ENCODE measurements at places on chromosomes 6 and 20.

- no peak for DNase-seq
These were observed 130.7 kb downstream of the LRFN2 start for GRCh38 chr6:40456390-40457013.

- no peak for DNase-seq
These were observed 37.4 kb downstream of the PLAGL1 start for GRCh38 chr6:143970456-143971218.

DNA sequence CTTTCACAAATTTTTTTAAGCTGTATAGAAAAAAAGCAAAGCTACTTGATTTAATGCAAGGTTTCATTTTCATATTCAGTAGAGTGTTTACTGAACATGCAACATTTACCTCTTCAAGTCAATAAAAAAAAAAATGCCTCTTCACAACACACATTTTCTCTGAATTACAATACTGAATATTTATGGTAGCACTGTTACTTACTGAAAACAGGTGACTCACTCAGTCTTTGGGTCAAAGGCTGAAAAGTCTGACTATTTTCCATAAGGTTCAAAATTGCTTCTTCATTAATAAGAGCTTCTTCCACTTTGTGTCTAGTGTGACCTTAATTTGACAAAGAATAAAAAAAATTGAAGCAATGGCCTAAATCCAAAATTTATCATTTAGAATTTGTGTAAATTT is 101.9 kb downstream of the REV3L start:
- DNase-seq, result no peak

DNA sequence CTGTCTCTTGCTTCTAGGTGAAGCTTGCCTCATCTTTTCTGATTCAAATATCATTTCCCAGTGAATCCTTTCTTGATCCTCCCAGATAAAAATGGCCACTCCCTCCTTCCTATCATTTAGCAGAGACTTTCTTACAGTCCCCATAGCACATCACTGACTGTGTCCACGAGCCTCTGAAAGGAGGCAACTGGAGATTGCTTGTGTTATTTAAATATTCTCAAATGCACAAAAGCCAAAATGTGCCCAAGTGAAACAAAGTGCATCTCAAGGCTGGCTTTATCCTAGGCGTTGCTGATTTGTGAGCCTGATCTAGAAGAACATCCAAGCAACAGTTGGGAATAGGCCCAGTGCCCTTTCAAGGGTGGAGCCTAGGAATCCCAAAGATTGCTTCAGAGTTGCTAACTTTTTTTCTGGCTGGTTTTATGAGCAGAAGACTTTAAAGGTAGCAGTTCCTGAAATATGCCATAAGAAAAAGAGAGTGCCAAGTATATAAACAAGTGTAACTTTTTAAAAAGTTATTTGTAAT is 393.6 kb downstream of the CD83 start:
- no peak for DNase-seq

GRCh38 chr20:23050847-23051627 is 1.6 kb upstream of the THBD start:
- peak; percentile 47 for DNase-seq

- DNase-seq, result no peak
These were observed 132.2 kb upstream of the INSM1 start for GRCh38 chr20:20235681-20236080.

GRCh38 chr6:151722342-151722741 is 85.1 kb upstream of the ESR1 start:
- no peak for DNase-seq

DNA sequence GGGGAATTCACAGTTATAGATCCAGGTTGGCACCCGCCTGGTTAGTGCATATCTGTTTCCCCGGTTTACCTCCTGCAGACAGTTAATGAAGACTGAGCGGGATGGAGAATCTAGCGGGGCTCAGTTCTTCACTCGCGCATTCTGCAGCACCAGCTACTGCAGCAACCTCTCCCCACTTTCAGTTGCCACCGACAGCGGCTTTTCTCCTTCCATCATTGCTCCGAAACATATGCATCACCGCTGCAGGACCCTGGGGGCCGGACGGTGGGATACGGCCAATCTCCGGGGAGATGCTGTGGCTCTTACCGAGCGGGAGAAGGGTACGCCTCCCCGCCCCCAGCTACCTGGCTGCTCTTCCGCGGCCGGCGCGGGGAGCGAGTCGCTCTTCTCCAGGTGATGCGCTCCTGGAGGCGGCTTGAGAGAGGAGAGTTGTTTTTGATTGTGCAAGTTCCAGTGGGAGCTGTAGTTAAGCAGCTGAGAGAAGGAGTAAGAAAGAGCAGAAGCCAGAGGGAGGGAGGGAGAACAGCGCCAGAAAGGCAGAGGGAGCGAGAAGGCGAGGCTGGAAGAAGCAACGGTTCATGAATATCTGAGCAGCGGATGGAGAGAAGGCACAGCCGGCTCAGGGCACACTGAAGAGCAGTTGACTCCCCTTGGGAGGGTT is at the start of gene SGK1:
Gene SGK1, minus strand, starts transcription at position 642 of the 661 bp plus-strand sequence. CDS start 652 bp downstream, outside the sequence.
- DNase-seq, result peak; percentile 55
